ENCODE measurements at places on chromosomes 7 and 10.

- DNase-seq, result no peak
These were observed 187.2 kb upstream of the MBL2 start for GRCh38 chr10:52959810-52960209.

DNA sequence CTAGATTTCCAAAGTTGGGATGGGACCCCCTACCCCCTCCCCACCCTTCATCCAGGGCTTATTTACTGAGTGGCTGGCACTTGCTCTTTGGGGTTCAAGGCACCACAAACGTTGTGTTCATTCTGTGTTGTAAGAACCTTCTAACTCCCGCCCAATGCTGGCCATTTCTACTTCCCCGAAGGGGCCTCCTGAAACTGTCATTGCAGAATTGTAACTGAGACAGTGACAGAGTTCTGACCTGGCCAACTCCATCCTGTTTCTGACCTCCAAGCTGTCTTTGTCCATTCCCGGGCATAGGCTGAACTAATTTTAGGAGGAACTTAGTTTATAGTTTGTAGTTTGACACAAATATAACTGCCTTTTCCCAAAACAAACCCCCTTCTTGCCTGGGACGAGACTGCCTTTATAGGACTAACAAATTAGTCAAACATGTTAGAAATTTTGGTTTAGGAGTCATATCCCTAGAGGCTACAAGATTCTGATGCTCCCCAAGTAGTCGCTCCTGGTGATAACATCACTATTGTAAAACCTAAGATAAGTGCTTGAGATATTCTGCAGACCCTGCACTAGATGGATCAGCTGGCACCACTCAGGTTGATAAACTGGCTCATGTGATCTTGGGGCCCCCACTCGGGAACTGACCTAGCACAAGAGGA lies 34.8 kb upstream of the ZMIZ2 start:
- no peak for DNase-seq

- peak; percentile 92 for DNase-seq
These were observed 92.7 kb upstream of the GPR26 start for GRCh38 chr10:123573236-123574108.

GRCh38 chr10:5135581-5135980 lies 41.4 kb downstream of the AKR1C3 start:
- DNase-seq, result no peak

- DNase-seq, result no peak
These were observed 217.4 kb upstream of the PPP2R2D start for GRCh38 chr10:131683281-131683861.

DNA sequence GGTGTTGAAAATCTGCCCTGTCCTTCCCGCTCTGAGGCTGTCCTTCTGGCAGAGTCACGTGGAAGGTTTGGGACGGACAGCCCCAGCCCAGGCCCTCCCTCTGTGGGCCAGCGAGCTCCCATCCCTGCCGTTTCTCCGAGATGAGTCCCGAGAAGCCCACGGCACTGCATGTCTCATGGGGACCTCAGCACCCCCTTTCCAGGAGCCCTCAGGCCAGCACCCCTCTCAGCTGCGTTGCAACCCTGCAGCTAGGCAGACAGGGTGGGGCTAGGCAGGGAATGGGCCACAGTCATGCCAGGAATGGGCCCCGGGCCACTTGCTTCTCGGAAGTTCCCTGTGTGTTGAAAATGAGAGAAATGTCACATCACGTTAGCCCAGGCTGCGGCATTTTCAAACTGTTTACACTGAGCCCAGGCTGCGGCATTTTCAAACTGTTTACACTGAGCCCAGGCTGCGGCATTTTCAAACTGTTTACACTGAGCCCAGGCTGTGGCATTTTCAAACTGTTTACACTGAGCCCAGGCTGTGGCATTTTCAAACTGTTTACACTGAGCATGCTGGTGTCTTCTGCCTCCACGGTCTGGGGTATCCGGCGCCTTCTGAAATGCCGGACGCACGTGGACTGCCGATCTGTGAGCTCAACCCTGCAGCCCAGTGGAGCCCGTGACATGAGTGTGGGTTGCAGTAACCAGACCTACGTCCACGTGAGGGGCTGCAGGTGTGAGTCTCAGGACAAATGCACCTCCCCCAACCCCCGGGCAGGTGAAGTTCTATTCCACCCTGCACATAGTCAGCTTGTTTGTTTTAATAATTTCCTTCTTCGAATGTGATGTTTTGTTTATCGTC lies 42.6 kb downstream of the FAM20C start:
- DNase-seq, result no peak

DNA sequence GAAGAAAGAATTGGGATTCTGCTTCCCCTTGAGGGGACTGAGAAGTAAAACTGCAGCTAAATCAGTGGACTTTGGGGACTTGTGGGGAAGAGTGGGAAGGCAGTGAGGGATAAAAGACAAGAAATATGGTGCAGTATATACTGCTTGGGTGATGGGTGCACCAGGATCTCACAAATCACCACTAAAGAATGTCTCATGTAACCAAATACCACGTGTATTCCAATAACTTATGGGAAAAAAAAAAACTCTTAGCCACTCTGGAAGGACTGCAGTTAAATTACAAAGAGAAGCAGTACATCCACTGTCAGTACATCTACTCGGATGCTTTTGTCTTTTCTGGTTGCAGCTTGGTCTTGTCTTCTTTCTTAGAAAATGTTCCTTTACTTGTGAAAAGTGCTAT lies 27.4 kb upstream of the GOT1 start:
- DNase-seq, result no peak

GRCh38 chr10:43333653-43334052 lies 37.8 kb upstream of the FXYD4 start:
- no peak for DNase-seq

DNA sequence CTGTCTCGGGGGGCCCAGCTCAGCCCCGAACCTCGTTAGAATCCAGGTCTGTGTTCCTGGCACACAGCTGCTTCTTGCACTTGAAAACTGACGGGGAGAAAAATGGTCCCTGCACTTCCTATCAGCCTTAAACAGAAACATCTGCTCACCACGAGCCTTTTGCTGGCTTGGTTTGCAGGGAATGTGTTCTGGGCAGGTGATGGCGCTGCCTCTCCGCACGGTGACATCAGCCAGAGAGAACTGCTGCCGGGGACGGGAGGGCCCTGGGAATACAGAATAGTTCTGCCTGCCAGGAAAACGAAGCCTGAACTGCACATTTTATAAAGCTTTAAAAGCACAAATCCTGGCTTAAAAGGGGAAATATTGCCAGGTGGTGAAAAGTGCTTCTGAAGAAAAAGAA lies 622.5 kb downstream of the TYW1 start:
- DNase-seq, result peak; percentile 69

DNA sequence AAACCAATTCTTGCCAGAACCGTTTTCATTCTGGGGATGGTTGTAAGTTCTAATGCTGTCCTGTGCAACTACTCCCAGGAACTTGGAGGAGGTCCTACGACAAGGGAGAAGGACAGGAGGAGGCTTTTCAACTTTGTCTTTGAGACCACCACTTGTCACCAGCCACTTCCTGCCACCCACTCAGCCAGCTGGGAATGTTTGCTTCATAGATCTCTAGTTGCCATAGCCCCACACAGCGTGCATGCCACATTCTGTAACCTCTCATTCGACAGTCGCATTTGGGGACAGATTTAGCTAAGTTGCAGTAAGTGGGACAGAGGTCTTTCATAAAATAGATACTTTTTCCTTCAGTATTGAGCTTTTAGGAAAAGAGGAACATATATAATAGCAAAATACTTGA lies 78.0 kb downstream of the TAF3 start:
- DNase-seq, result no peak

DNA sequence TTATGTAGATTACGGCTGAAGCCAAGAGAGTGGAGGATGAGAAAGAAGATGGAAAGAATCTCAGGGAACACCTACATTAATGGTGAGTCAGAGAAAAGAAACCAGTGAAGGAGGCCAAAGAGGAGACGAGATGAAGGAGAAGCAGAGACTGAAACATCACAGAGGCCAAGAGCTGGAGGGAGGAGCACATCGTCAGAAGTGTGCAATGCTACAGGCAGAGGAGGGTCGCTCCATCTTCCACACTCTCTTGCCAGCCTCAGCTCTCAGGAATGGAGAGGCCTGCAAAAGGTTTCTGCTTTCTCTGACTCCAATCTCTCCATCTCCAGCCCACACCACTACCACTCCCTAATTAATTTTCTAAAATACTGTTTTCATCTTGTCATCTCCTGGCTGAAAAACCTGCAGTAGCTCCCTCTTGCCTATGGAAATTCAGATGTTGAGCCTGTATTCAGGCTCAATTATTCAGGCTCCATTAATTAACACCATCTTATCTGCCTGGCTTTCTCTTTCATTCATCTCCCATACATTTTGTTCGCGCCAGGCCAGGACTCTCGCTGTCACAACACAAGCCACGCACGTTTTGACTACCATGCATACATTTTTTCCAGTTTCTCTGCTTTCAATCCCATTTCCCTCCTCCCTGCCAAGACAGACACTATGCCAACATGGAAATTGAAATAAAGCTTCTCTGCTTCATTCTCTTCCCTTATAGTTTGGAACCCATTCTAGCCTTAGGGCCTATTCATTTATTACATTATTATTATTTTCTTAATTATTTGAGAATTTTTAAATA lies 165.8 kb downstream of the INHBA start:
- no peak for DNase-seq

- peak; percentile 87 for DNase-seq
These were observed 3.7 kb downstream of the CFAP46 start for GRCh38 chr10:132938472-132939339.

DNA sequence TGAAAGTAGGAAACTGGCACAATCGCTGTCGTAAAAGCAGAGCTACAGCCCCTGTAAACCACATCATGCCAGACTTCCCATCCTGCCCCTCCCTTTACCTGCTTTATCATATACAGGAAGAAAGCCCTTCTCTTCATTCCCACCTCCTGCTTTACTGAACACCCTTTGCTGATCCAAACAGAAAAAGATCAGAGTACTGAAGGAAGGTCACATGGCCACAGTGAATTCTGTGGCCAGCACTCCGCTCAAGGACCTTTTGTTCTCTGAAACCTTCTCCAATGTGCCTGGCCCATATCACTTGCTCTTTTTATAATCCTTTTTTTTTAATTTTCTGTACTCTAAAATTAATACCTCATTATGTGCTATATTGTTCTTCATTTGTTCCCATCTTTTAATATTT lies 108.8 kb upstream of the LRGUK start:
- no peak for DNase-seq

- DNase-seq, result peak; percentile 64
These were observed 1.2 kb upstream of the SMARCD3 start for GRCh38 chr7:151249732-151250072.

- DNase-seq, result no peak
These were observed 112.7 kb downstream of the REEP3 start for GRCh38 chr10:63633677-63634487.

DNA sequence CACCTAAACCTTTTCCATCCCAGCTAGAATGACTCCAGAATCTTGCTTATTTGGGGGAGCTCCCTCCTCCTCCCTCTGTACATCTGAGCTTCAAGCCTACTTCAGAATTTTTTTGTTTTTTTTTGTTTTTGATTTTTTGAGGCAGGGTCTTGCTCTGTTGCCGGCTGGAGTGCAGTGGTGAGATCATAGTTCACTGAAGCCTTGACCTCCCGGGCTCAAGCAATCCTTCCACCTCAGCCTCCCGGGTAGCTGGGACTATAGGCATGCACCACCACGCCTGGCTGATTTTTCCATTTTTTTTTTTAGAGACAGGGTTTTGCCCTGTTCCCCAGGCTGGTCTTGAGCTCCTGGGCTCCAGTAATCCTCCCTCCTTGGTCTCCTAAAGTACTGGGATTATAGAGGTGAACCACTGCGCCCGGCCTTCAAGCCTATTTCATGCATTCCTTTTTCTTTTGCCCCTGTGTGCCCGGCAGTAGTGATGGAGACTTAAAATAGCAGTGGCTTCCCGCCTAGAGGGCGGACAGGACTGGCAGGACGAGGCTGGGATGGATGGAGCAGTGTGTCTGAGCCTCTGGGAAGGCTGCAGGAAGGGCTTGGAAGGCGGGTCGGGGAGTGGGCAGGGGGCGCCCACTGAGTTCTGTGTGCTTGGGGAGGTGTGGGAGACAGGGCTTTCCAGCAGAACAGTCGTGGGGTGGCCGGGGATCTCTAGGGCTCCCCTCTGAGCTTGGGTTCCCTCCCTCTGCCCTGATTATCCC lies 8.8 kb downstream of the CUX1 start:
- DNase-seq, result no peak

- DNase-seq, result no peak
These were observed 188.5 kb downstream of the JAZF1 start for GRCh38 chr7:27992097-27992496.

DNA sequence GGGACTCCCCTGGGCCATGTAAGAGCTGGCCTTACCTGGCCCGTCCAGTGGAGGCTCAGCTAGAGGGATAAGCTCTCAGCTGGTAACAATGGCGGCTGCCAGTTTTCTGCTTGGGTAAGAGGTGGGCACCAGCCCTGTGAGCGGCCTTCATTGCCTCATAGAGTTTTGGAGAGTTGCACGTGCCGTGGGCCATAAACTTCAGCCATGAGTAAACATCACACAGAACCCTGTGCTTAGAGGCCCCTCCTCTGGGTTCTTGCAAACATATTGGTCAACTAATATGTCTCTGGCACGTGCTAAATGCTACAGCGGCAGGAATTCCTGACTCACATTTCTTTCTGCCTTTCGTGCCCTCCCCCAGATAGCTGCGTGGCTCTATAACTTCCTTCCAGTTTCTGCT lies 103.9 kb upstream of the LEP start:
- DNase-seq, result no peak

DNA sequence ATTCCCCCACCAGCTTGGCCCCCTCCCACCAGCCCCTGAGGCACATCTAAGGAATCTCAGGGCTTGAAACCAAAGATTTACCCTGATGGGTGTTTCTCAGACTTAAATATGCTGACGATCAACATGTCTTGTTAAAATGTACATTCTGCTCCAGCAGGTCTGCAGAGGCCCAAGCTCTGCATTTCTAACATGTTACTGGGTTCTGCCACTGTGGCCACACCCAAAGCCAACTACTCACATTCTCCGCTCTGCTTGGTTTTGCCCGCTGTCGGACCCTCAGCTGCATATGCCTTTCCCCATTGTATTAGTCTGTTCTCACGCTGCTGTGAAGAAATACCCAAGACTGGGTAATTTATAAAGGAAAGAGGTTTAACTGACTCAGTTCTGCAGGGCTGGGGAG lies 8.9 kb downstream of the PIP4K2A start:
- no peak for DNase-seq

- DNase-seq, result no peak
These were observed 89.9 kb downstream of the KAT6B start for GRCh38 chr10:74916283-74916682.

GRCh38 chr7:140552240-140552679 lies 73.0 kb upstream of the MKRN1 start:
- DNase-seq, result no peak

- no peak for DNase-seq
These were observed 15.6 kb upstream of the ADO start for GRCh38 chr10:62788861-62789467.

- peak; percentile 79 for DNase-seq
These were observed 8.6 kb upstream of the CRYGN start for GRCh38 chr7:151448261-151449252.

GRCh38 chr10:16689227-16689626 lies 128.0 kb downstream of the RSU1 start:
- DNase-seq, result no peak
